ENCODE measurements at places on chromosomes 3 and 15.

GRCh38 chr3:71520161-71521020 is 63.1 kb downstream of the FOXP1 start:
- DNase-seq, result no peak

- no peak for DNase-seq
Measured at GRCh38 chr15:28260722-28261121, 61.3 kb downstream of the HERC2 start.

- DNase-seq, result no peak
Measured at GRCh38 chr3:186070550-186070949, 38.3 kb downstream of the ETV5 start.

GRCh38 chr3:163058031-163058854 is 1561.6 kb downstream of the OTOL1 start:
- DNase-seq, result no peak

DNA sequence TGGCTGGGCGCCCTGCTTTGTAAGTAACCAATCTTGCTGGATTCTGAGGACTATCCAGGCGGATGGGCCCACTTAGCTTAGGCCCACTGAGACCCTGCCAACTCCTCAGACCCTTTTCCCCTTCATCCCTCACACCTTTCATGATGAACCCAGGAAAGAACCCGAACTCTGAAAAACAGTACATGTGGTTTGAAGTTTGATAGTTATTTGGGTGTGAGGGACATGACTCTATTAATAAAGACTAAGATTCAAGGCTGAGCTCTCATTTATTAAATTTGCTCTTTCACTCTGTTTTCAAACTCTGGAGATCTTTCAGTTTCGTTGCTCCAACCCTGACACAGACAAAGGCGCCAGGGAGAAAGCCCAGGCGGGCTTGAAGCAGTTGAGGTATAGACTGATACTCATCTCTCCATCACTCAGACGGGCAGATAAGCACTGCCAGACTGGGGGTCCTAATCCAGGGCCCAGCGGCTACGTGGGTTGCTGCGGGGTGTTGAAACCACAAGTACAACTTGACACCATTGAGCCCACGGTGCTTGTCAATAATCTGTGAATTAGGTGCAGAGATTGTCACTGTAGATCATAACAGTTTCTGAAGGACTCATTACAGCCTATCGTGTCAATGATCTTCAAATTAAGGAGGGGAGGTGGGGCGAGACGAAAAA is 7.2 kb upstream of the SOX2 start:
- DNase-seq, result no peak

- DNase-seq, result no peak
Measured at GRCh38 chr15:72249142-72249810, 18.3 kb upstream of the PKM start.

DNA sequence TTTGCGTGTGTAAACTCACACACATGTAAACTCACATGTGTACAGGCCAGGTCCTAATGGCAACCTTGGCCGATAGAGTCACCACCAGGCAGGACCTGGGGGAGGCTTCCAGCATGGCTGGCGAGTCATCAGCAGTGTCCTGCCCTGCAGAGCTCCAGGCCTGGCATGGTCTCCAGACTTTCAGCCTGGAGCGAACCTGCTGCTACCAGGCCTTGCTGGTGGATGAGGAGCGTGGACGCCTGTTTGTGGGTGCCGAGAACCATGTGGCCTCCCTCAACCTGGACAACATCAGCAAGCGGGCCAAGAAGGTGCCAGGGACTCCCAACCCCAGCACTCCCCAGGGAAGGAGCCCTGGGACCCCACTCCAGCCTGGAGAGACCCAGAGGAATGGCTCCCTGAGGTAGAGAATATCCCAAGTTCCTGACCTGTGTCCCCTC is 1.0 kb downstream of the SEMA3B start:
- DNase-seq, result no peak

DNA sequence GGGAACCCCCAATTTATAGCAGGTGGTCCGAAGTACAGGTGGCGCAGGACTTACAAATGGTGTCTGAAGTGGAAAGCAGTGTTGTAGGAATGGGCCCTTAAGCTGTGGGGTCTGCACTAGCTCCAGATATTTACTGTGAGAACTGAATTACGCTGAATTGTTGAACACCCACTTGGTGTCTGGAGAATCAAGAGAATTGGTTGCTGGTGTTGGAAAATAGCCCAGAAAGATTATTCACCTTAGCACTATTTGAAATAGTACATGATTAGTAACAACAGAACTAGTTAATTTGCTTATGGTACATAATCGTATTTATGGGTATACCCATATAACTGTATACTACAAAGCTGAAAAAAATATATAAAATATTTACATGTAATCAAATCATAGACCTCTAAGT is 64.8 kb downstream of the ADAM10 start:
- no peak for DNase-seq

DNA sequence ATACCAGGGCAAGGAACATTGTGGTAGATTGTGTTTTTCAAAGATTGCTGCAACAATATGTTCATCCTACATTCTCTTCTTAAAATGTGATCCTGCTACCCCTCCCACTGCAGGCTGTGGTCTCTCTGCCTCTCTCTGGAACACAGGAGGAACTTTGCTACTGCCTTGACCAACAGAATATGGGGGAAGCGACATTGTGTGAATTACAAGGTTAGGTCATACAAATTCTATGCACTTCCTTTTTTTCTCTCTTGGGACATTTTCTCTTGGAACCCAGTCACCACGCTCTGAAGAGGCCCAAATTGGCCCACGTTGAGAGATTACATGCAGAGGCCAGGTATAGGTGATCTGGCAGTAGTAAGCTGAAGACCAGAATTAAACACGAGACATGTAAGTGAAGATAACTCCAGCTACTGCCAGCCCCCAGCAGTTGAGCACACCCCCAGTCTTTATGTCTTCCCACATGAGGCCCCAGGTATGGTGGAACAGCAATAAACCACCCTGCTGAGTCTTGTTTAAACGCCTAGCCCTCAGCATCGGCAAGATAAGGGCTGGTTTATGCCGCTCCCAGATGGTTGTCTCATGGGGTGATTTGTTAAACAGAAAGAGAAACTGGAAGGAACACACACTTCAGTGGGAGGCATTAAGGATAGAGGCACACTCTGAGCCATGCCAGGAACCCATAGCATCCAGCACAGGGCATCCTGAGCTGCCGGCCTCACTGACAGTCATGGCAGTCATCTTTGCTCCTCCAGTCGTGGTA is 59.9 kb downstream of the FAM43A start:
- no peak for DNase-seq

DNA sequence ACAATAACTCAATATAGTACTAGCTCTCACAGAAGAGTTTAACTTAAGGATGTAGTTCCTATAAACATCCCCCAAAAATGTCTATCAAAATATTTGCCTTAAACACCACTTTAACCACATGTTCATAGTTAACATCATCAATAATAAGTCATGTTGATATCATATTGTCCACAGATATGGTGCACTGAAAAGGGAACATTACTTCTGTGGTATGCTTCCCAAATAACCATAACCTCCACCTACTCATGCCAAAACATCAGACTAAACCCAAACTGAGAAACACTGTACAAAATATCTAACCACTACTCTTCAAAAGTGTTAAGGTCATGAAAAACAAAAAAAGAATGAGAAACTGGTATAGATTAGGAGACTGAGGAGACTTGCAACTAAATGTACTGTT is 32.9 kb downstream of the SLC4A7 start:
- no peak for DNase-seq

DNA sequence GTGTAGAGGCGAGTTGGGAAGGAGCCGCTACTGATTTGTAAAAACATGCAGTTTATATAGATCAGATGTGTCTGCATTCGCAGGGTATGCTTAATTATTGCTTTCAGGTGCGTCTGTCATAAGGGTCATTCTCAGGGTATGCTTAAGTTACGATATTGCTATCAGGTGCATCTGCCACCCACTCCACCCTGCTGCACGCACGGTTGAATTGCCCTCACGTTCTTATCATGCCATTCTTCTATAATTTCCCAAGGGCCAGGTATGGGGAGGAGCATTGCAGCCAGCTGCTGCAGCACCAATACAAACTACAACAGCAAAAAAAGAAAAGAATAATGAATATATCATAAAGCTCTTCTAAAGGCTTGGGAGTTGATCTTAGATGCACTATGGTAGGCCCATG is 230.0 kb downstream of the KBTBD8 start:
- no peak for DNase-seq

DNA sequence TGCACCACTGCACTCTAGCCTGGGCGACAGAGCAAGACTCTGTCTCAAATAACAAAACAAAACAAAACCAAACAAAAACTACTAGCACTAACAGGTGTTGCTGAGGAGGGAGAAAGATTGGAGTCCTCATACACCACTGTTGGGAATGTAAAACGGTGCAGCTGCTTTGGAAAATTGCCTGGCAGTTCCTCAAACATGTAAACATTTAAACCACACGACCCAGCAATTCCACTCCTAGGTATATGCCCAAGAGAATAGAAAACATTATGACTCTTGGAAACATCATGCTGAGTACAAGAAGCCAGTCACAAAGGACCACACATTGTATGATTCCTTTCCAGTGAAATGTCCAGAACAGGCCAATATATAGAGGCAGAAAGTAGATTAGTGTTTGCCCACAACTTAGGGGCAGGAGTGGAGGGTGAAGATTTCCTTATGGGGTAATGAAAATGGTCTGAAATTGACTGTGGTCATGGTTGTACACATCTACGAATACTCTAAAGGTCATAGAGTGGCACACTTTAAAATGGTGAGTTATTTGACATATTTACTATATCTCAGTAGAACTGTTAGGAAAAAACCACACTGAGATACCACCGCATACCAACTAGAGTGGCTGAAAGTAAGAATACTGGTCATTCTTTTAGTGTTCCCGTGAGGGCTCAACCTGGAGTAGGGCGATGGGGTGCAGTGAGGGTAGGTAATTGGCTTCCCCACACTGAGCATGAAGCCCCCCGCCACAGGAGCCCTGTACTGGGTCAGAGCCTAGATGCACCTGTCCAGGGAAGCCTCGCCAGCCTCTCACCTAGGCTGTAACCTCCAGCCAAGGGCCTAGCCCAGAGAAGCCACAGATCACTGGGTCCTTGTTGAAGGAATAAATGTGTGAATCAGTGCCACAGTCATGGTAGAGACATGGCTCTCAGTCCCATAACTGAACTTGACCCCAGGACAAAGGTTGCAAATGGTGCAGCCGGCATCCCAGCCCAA is 131.1 kb downstream of the NUP210 start:
- DNase-seq, result no peak

DNA sequence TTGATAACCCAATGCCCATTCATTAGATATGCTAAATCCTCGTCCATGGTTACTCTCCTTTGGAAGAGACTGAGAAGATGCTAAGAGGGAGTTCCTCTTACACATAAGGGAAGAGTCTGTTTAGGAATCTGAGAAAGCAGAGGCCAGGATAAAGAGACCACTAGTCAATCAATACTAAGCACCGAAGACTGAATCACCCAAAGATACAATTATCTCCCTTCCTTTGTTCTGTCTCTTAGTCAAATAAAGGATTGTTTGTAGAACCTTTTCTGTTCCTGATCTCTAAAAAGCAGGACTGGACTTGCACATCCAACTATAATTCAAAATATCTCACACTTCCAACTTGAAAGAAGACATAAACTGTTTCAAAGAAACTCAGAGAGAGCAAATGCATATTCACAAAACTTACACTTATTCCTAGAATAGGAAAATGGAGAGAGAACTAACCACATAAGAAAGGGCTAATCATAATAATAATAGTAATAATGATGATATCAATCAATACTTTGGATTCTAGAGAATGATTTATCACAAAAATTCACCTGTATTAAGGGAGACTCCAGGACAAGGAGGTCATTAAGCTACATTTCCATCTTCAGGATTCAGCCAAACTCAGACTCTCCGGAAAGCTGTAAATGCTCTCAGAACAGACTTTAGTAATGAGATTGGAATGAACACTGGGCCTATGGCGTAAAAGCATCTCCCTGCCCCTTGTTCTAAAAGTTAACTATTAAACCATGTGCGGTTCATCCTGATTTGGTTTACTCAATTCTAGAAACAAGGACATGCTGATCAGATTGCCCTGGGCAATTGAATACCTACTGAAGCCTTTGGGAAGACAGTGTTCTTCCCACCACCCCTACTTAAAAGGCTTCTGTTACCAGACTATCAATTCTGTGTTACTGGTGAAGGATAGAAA is 401.5 kb downstream of the ZBTB20 start:
- no peak for DNase-seq

DNA sequence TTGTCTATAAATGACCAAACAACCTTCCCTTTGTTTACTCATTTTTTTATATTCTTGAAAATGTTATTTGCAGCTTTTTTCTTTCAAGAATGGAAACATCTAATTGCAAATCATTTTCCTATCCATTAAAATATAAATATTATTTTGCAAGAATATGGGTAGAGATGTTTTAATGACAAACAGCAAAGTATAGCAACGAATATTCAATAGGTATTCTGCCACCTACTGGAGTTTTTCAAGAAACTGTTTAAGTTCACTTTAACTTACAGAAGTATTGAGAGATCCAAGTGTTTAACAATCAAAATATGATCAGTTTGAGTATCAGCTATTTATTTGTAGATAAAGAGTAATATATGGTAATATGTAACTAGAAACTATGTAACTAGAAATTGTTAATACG is 6.9 kb upstream of the EOGT start:
- no peak for DNase-seq

DNA sequence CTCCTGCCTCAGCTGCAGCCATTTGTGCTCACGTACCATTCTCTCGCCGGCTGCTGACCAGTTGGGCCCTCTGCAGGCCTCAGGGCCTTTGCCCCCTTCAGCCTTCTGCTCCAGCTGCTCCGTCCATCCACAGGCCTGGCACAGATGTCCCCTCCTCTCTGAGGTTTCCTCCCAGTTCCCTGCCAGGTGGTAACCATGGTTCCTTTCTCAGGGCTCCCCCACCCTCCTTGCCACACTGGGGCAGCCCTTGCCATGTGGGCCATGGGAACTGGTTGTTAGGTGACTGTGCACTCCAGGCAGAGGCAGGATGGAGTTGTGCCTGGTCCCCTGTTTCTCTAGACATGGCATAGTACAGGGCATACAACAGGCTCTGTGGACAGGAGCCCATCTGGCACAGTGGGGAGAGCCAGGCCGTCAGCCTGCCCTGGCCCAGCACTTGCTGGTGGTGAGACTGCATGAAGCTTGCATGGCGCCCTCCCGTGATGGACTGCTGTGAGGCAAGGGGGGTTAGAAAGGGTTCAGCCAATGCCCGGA is 148.9 kb downstream of the DNAJB8 start:
- DNase-seq, result no peak

DNA sequence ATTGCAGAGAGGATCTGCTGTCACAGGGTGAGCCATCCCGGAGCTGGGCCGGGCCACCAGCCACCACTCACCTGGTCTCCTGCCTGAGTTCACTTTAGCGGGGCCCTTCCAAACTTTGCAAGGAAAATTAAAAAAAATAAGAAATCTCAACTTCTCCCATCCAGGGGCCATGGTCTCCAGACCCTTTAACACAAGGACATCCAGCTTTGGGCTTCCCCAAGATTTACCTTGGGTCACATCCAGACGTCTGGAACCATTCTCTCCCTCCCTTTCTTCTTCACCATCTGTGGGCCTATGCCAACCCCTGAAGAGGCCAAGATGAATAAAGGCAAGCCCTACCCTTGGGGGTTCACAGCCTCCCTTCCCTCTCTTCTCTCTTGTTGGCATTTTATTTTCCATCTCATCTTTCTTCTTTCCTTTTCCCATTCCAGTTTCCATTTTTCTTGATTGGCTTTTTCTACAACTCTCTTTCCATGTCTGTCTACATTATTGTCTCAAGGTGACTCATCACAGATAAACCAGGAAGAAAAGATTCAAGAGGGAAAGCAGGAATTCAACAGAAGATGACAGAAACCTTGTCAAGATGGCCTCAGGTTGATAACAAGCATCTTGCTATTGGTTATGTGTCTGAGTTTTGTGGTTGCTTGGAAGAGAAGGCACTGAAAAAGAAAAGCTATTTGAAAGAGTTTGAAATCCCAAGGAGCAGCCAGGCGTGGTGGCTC is 49.5 kb downstream of the ITGA11 start:
- DNase-seq, result no peak

- no peak for DNase-seq
Measured at GRCh38 chr15:58529041-58529440, 97.2 kb downstream of the LIPC start.
